ENCODE measurements at places on chromosomes 1 and 21. TPM values are rescaled to one million over a fixed set of nuclear protein-coding genes. Genes with fewer than 3 reads are reported as not detected.

DNA sequence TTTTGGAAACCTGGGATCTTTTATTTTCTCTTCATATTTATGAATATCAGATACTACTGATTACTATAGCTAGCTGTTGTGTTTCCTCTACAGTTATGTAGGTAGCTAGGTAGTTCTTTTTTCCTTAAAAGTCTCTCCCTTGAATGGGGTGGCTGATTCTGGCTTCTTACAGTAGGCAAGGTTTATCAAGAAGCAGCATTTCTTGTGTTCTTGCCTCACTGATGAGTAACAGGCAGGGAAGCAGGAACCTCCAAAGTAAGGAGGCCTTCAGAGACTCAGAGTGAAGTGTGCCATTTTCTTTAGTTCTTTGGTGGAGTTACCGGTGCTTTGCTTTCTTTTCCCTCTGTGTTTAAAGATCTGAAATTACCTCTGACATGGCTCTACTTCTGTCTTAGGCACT is 56.0 kb downstream of the ZMYM4 start:
- H3K27me3 ChIP-seq: no peaks in the 10 kb centered on the region
- H3K4me1 ChIP-seq: peaks cover 19% of the 10 kb centered on the region
- no peak overlapping the region for H3K4me3 ChIP-seq
- H3K27ac ChIP-seq: no peak overlapping the region
- H3K36me3 ChIP-seq: peaks cover 11% of the 10 kb centered on the region

- H3K36me3 ChIP-seq: no peaks in the 10 kb centered on the region
- no peak overlapping the region for H3K4me3 ChIP-seq
- DNase-seq: no peak
- H3K4me1 ChIP-seq: peaks cover 5% of the 10 kb centered on the region
- H3K27ac ChIP-seq: no peak overlapping the region
- H3K27me3 ChIP-seq: no peaks in the 10 kb centered on the region
Measured at GRCh38 chr21:45319461-45320211, 31.9 kb upstream of the POFUT2 start.

- H3K4me3 ChIP-seq: no peak overlapping the region
- H3K27ac ChIP-seq: no peak overlapping the region
- no peaks in the 10 kb centered on the region for H3K27me3 ChIP-seq
- H3K36me3 ChIP-seq: peaks cover 10% of the 10 kb centered on the region
- H3K4me1 ChIP-seq: peaks cover 8% of the 10 kb centered on the region
Measured at GRCh38 chr1:212852105-212852688, 4.7 kb upstream of the SPATA45 start.

DNA sequence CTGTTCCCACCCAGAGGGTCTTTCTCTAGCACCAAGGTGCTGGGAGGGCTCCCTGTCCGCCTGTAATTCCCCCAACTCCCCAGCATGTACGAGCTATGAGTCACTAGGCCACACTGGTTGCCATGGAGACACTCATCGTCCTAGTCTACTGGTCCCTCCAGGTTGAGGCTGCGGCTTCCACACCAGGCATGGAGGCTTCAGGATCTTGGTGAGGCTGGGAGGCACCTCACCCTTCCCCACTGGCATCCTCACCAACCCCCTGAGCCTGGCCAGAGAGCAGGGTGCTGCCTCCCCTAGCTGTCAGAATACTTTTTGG is 75.6 kb upstream of the KAZN start:
- DNase-seq: peak; percentile 2
- no peak overlapping the region for H3K4me3 ChIP-seq
- H3K27me3 ChIP-seq: peaks cover 7% of the 10 kb centered on the region

GRCh38 chr21:19507682-19508260 is 1104.2 kb upstream of the TMPRSS15 start:
- no peaks in the 10 kb centered on the region for H3K27me3 ChIP-seq
- no peak overlapping the region for H3K4me3 ChIP-seq
- no peaks in the 10 kb centered on the region for H3K4me1 ChIP-seq

GRCh38 chr1:114118351-114118990 is 35.2 kb downstream of the SYT6 start:
- no peak overlapping the region for H3K27ac ChIP-seq
- H3K36me3 ChIP-seq: no peaks in the 10 kb centered on the region
- no peak for DNase-seq
- H3K4me1 ChIP-seq: no peaks in the 10 kb centered on the region

DNA sequence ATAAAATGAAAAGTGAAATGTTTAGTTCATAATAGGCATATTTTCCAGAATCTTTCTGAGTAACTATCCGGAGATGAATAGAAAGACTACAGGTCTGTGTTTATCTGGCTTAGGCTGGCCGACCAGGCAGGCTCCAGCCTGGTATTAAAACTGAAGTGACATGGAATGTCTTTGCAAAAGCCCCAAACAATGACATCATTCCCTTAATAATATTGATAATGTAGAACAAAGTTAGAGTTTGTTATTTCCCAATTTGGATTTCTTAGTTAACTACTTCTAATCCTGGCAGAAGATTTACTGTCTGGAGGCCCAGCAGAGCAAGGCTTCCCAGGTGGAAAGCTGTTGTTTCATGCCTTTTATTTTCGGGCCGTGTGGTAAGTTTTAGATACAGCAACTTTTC is 207.7 kb downstream of the GREM2 start:
- no peaks in the 10 kb centered on the region for H3K4me1 ChIP-seq
- H3K4me3 ChIP-seq: no peak overlapping the region
- no peak overlapping the region for H3K27ac ChIP-seq
- H3K36me3 ChIP-seq: no peaks in the 10 kb centered on the region

- DNase-seq: no peak
- no peaks in the 10 kb centered on the region for H3K4me1 ChIP-seq
- H3K4me3 ChIP-seq: no peak overlapping the region
- H3K27ac ChIP-seq: no peak overlapping the region
Measured at GRCh38 chr1:47875831-47876586, 121.2 kb downstream of the TRABD2B start.

DNA sequence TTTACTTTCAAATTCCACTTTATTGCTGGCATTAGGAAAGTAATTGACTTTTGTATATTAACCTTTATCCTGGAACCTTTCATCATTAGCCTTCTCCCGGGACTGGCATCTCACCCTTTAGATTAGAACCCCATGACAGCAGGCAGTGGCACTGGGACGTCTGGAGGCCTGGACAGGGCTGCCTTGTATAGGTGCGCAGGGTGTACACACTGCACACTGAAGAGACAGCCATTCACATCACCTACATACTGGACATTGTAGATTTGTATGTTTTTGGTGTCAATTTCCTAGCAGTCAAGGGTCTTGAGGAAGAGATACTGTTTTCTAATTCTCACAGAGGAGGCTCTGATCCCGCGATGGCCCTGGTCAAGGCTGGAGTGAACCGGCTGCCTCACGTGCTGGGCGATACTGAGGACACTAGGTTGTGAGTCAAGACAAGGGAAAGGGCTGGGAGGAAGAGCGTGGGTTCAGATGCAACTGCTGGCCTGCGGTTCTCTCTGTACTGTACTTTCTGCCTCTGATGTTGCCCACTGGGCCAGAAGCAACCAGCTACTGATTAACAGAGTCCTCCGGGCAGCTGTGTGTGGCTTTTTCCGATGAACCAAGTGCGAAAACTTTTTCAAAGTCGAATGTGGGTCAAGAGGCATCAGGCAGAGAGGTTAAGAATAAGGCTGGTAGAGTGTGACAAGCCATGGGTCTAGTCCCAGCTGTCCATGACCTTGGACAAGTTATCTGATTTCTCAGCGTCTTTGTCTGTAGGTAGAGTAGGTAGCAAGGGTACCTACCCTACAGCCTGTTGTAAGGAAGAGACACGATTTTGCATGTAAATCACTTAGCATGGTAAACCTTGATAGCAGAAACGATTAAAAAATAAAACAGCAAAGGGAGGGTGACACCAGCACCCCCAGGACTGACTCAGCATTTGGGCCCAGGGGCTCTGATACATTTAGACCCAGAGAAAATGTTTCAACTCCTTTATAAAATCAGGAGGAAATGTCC is 38.2 kb upstream of the SLC25A33 start:
- H3K27me3 ChIP-seq: no peaks in the 10 kb centered on the region
- no peaks in the 10 kb centered on the region for H3K4me1 ChIP-seq
- no peaks in the 10 kb centered on the region for H3K36me3 ChIP-seq
- no peak overlapping the region for H3K27ac ChIP-seq

GRCh38 chr21:34201481-34201858 is 128.1 kb downstream of the MRPS6 start:
- H3K36me3 ChIP-seq: no peaks in the 10 kb centered on the region
- peak overlapping the region; percentile 69 for H3K27ac ChIP-seq
- peaks cover 52% of the 10 kb centered on the region for H3K4me1 ChIP-seq

DNA sequence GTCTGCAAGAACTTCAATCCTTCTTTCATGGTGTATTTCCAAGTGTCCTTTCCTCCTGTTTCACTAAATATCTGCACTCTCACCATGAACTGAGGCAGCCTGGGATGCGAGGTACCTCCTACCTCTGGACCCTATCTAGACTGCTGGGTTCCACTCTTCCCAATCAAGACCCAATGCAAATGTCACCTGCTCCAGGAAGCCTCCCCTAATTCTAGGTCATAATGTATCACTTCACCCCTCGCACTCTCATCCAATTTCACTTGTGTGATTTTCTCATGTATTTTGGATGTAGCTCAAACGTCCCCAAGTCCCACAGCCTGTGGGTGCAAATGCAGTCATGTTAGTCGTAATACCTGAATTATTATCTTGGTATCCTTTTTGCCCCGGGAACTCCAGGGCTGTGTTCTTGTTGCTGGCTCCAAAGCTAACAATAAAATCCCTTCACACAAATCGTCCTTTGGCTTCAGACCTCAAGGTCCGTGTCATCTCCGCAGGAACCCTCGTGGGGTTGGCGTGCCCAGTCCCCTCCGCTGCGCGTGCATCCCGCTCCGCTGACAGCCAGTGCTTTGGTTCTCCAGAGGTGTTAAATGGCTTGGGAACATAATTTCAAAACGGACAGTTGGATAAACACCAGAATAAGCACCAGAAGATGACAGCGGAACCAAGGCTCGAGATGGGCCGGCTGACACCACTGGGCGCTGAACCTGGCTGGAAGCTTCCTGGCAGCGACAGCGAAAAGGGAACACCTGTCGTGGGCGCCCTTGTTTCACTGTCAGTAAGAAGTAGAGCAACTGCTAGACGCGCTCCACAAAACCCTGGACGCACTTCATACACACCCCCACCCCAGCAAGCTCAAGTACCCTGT is 1.0 kb upstream of the BACH1 start:
- peaks cover 19% of the 10 kb centered on the region for H3K36me3 ChIP-seq
- DNase-seq: no peak
- H3K27me3 ChIP-seq: no peaks in the 10 kb centered on the region
- peaks cover 65% of the 10 kb centered on the region for H3K4me1 ChIP-seq
- peak overlapping the region; percentile 42 for H3K27ac ChIP-seq

GRCh38 chr1:67941155-67941554 is 107.9 kb upstream of the GNG12 start:
- DNase-seq: no peak
- no peak overlapping the region for H3K27ac ChIP-seq
- no peaks in the 10 kb centered on the region for H3K36me3 ChIP-seq
- H3K27me3 ChIP-seq: peaks cover 3% of the 10 kb centered on the region
- H3K4me3 ChIP-seq: no peak overlapping the region

DNA sequence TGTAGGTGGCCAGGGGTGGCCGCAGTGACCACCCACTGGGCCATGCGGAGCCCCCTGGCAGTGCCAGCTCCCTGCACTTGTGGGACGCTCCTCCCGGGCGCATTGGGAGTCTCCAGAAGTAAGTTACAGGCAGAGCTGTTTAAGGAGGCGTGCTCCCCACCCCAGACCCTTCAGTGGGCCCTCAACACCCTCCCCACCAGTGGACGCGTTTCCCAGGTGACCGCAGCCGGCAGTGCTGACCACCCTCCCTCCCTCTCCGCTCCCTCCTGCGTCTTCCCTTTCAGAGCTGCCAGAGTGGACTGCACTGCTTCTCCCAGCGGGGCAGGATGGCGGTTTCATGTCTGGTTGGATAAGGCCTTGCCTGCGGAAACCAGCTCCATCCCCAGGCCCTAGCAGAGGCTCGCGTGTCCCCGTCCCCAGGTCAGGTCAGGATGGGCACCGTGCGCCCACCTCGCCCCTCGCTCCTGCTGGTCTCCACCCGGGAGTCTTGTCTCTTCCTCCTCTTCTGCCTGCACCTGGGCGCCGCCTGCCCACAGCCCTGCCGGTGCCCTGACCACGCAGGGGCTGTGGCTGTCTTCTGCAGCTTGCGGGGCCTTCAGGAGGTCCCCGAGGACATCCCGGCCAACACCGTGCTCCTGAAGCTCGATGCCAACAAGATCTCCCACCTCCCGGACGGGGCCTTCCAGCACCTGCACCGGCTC is 1.1 kb downstream of the LRRC3 start:
- H3K36me3 ChIP-seq: no peaks in the 10 kb centered on the region
- H3K27ac ChIP-seq: no peak overlapping the region
- no peaks in the 10 kb centered on the region for H3K4me1 ChIP-seq
- H3K27me3 ChIP-seq: peaks cover 3% of the 10 kb centered on the region

- H3K27me3 ChIP-seq: no peaks in the 10 kb centered on the region
- peak overlapping the region; percentile 89 for H3K27ac ChIP-seq
- peak overlapping the region; percentile 94 for H3K4me3 ChIP-seq
- H3K36me3 ChIP-seq: peaks cover 34% of the 10 kb centered on the region
Measured at GRCh38 chr1:224183591-224184312, 712 bp downstream of the DEGS1 start.

GRCh38 chr1:245645894-245646293 is 491.1 kb downstream of the KIF26B start:
- peaks cover 5% of the 10 kb centered on the region for H3K36me3 ChIP-seq
- H3K4me1 ChIP-seq: no peaks in the 10 kb centered on the region
- peaks cover 11% of the 10 kb centered on the region for H3K27me3 ChIP-seq
- no peak overlapping the region for H3K4me3 ChIP-seq
- H3K27ac ChIP-seq: no peak overlapping the region
- no peak for DNase-seq

DNA sequence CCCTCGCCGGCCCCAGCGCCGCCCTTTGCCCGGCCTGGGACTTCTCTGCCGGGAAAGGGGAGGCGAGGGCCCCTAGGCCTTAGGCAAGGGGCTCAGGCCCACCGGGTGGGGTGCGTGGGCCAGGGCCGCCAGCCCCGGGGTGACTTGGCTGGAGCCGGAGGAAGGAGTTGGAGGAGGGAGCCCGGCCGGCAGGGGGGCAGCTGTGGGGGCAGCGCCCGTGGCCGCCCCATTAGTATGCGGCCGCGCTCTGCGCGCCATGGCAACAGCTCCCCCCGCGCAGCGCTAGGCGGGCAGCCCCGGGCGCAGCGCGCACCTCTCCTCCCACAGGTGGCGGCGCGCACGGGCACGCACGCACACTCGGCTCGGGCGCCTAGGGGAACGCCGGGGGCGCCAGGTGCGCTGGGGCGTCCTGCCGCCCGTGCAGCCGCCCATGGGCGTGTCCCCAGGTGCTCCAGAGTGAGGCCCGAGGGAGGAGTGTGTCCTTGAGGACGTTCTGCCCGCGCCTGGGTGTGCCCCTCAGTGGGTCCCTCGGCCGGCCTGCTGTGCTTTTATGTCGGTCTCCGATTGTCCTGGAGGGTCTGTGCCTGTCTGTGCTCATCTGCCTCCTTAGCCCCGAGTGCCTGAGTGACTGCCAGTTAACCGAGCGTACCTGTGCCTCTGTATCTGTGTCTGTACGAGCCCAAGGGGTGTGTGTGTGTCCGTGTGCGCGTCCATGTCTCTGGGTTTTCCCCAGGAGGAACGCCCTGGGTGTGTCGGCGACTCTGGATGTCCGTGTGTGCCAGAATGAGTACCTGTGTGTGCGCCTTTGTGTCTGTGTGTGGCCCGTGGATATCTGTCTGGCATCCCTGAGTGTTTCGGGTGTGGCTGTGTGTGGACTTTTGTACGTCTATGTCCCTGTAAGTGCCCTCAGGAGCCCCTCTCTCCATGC is 38.2 kb upstream of the WASF2 start:
- peak overlapping the region; percentile 46 for H3K27ac ChIP-seq
- peaks cover 52% of the 10 kb centered on the region for H3K4me1 ChIP-seq
- peaks cover 26% of the 10 kb centered on the region for H3K36me3 ChIP-seq
- H3K4me3 ChIP-seq: peak overlapping the region; percentile 97
- peak; percentile 66 for DNase-seq
- H3K27me3 ChIP-seq: no peaks in the 10 kb centered on the region

Gene CROCC
- 27.7 TPM for total RNA-seq

Gene SPRR2G
- total RNA-seq: not detected

Gene SLC35F3
- total RNA-seq: 3.5 TPM

Gene OR2L3
- not detected for total RNA-seq

Gene NRIP1
- total RNA-seq: 12.8 TPM

Gene B3GALT5
- not detected for total RNA-seq

Measured in activated CD8-positive, alpha-beta T cell treated with anti-CD3 and anti-CD28 coated beads for 36 hours (primary cell).